ENCODE measurements at places on chromosomes 2 and 18.

GRCh38 chr2:191728750-191729624 lies 51.1 kb downstream of the NABP1 start:
- DNase-seq: no peak

DNA sequence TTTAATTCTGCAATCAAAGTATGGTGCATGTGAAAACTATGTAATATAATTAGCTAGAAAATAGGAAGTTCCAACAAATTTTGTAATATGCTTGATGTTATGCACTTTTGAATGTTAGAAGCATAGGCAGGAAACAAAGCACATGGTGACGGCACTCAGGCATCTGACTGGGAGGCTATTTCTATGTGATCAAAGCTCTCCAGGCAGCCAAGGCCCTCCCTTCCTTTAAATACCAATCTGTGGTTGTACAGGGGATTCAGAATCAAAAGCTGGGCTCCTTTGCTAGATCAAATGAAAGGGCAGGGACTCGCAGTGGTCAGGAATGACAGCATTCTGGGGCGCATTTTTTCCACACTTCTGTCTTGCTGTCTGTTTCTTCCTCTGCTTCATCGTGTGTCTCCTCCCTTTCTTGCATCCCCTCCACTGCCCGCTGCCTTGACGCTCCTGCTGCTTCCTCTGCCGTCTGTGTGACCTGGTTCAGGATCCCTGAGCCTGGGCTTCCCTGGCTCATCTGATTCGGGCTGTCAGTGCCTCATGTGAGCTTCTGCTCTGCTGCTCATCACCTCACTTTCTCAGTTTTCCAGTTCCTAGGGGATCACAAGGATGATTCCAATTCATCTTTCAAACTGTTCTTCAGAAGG lies 30.9 kb downstream of the TMEM182 start:
- DNase-seq: no peak

DNA sequence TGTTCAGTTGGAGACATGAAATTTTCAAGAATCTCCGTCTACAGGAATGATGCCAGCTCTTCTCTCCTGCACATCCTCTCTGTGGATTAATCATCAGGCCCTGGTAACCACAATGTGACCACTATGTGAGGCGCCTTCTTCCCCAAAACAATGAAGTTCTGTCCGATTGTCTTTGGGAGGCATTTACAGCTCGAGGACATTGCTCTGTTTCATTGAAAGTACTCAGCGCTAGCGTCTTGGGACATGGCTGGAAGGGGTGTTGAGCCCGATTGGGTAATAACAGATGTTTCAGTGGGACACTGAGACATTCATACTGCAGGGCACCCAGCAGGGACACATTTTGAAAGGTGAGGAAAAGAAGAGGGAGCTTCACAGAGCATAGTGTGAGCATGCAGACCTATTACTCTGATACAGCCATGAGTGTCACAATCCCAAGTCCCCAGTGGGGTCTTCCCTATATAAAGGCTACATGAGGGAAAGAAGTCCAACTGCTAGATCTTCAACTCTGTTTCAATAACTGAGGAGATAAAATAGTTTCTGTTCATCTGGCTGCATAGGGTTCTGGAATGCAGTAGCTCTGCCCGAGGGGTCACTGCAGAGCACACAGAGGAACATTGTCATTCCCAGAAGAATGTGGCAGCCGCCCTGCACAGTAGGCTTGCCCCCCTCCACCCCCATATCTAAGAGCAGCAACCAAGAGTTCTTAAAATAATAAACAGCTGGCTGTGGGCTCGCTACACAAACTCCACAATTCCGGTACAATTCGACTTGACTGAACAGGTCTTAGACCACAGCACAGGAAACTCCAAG lies 237.3 kb downstream of the OSR1 start:
- no peak for DNase-seq

DNA sequence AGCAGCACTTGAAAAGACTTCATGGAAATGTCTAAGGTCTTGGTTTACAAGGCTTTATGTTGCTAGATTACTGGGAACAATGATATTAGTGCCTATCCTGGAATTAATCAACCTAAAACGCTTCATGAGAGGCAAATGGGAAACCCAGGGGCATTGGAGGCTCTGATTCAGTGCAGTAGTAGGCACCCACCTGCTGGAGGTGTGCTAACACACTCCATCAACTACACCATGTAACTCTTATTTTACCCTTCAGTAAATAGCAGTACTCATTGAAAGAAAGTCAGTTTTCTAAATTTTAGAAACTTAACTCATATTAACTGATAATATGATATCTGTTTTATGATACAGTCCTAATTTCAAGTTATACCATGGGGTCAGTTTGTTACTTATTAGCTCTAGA lies 17.4 kb upstream of the HNRNPA3 start:
- no peak for DNase-seq

GRCh38 chr2:11889854-11890253 lies 143.4 kb downstream of the LPIN1 start:
- DNase-seq: no peak

- DNase-seq: no peak
Observed at GRCh38 chr2:88554189-88554588, 73.1 kb downstream of the EIF2AK3 start.

- DNase-seq: no peak
Observed at GRCh38 chr2:64331849-64332699, 121.9 kb upstream of the LGALSL start.

- no peak for DNase-seq
Observed at GRCh38 chr2:186017278-186017677, 278.7 kb downstream of the FSIP2 start.

GRCh38 chr18:54776282-54776977 lies 51.8 kb upstream of the RAB27B start:
- DNase-seq: no peak

- no peak for DNase-seq
Observed at GRCh38 chr18:6659963-6660725, 69.4 kb upstream of the ARHGAP28 start.

- DNase-seq: no peak
Observed at GRCh38 chr2:40497251-40497859, 45.5 kb upstream of the SLC8A1 start.

- DNase-seq: no peak
Observed at GRCh38 chr2:51780353-51780752, 748.4 kb upstream of the NRXN1 start.

DNA sequence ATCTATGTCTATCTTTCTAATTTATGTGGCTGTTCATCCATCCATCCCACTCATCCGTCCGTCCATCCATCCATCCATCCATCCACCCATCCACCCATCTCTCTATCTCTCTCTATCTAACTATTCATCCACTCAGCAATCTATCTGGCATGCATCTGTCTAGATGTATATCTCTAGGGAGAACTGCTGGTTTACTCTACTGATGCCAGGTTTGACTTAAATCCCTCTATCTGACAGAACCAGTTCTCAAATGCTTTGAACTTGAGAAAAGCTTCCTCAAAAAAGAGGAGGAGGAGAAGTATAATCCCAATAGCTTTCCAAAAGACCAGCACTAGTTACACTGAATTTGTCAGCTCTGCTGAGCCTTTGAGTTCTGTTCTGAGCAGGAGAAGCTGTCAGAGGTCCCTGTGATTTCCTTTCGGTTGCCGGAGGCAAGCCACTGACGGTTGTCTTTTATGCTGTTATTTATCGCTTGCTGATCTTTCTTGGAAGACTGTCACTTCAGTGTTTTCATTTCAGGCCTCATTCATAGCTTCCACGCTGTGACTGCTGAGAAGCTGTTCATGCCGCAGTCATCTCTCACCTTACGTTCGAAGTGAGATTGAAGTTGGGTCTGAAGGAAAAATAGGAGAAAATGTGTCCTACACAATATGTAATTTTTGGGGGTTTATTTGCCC lies 129.4 kb upstream of the UXS1 start:
- no peak for DNase-seq

GRCh38 chr2:146873056-146873455 lies 971.8 kb upstream of the ACVR2A start:
- no peak for DNase-seq

Data from stimulated activated CD4-positive, alpha-beta T cell treated with anti-CD3 and anti-CD28 coated beads, Interleukin-1b, Interleukin-23, amount 100 ng/mL, for 1 hour (primary cell).